Calu3 (cell line): ENCODE measurements at places on chromosomes 12 and 14.

GRCh38 chr12:76696186-76696585 is 67.7 kb upstream of the ZDHHC17 start:
- no peak for DNase-seq

DNA sequence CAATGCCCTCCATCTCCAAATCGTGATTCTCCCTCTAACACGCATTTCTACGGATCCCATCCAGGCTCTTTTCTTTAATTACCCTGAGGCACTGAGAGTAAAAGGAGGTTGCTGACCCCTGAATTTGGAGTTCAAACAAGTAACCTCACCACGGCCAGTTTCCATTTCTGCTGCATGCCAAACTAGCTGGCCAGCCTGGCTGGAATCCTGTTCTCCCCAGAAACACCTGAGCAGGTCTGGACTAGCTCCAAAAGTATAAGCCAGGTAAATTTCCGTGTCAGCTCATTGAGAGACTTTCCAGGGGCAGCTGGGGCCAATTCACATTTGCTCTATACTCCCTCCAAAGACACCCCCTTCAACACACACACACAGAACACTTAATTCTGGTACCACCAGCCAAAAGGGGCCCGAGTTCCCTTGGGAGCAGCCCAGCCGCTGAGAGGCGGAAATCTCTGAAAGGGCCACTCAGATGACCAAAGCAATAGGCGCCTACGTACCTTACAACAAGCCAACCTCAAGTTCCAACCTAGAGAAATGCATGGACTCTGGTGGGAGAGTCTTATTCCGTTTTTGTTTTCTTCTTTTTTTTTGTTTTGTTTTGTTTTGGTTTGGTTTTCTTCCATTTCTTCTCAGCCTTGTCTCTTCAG is 131.4 kb downstream of the NDUFA12 start:
- no peak for DNase-seq

- DNase-seq, result no peak
Measured at GRCh38 chr14:24857277-24857676, 192.7 kb downstream of the STXBP6 start.

GRCh38 chr12:64186789-64187188 is 35.3 kb downstream of the KICS2 start:
- no peak for DNase-seq

DNA sequence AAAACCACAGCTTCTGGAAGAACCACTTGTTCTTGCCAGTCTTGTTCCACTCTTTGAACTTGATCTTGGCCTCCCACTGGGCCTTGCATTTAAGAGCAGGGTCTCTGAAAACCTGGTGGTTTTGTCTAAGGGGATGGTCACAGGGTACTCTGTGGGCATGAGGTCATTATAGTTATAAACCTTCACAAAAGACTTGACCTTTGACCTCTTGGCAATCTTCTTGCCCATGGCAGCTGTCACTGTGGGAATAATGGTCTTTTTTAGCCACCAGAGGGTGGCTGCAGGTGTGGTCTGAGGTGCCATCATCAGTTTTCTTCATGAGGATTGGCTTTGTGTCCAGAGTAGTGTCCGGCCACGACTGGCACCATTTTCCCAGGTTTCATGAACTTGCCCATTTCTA is 9.1 kb downstream of the ATP6V0A2 start:
- DNase-seq, result no peak

GRCh38 chr12:52445876-52446275 is 6.1 kb downstream of the KRT6B start:
- no peak for DNase-seq

DNA sequence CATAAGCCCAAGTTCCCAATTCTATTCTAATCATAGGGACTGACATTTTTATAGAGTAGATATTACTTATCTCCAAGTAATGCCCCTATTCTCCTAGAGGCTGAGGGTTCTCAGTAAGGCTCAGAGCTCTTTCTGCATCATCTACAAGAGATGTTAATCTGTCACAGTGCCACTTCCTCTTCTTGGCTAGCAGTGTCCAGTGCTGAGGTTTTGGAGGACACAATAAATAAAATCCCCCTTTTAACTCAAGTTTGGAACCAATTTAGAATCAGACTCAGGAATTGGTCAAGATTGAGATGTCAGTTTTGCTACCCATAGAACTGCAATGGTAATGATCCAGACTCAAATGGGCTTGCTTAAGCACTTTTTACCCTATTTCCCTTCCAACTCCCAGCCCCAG is 154.1 kb upstream of the ARID2 start:
- DNase-seq, result no peak
